Umbilical cord (tissue), 2 donors: ENCODE measurements at places on chromosomes 4 and X. TPM values are rescaled to one million over a fixed set of nuclear protein-coding genes. Genes with fewer than 3 reads are reported as not detected.

DNA sequence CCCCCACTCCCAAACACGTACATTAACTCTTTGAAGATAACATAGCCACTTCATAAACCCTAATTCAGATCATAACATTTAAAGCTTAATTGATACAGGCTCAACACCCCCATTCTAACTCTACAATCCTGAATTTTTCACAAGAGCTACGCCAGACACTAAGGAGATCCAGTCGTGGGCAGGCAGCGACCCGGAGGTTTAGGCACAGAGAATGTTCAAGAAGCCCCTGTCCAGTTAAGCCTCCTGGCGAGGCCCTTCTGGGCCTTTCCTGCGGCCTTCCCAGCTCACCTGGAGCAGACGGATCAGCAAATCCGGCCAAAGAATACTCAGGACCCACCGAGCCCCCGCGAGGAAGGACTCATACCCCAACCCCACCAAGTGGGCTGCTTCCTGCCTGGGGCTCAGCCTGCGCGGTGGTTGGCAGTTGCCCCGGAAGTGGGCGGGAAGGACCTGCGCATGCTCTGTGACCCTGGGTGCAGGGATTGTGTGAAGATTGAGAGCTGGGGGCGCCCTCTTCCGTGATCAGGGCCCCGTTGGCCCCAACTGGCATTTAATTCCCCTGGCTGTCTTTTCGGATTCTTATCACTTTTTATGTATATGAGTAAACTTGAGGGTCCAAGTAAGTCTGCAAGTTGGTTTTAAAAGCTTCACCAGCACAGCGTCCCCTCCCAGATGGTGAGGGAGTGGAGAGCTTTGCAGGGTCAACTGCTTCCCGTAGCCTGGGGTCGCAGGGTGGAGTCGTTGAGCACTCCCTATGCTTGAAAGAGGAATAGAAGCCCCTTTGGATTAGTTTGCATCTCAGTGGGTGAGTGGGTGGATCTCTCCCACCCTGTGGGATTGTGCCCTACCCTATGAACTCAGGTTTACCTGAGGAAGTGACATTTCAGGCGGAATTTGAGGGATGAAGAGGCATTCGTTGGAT, at the start of gene TRIM61:
Gene TRIM61, minus strand, starts transcription at position 415 of the 922 bp plus-strand sequence. CDS start 7,655 bp downstream, outside the sequence.
- DNase-seq = peak; percentile 88

GRCh38 chr4:154123897-154124296, 335.0 kb upstream of the SFRP2 start:
- DNase-seq = no peak

GRCh38 chr4:87375719-87376291, 15.2 kb downstream of the HSD17B11 start:
- peak; percentile 83 for DNase-seq

DNA sequence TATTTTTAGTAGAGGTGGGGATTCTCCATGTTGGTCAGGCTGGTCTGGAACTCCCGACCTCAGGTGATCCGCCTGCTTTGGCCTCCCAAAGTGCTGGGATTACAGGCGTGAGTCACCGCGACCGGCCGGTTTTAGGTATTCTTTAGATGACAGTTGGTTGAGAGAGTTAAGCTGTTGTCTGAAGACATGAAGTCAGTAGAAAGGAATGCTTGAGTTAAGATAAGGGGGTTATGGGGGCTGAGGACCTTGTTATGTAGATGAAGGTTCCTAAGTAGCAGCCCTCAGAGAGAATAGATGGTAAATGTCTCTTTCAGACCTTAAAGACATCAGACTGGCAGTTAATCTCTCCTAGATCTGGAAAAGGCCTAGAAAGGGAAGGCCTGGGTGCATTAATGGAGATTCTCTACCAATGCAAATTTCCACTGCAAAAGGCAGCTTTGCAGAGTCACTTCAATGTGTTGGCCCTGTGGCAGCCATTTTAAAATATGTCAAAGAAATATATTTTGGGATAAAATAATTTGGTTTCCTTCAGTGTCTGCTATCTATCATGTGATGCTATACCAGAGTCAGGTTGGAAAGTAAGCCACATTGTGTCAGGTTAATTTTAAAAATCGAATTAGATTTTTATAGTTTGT, 6.4 kb upstream of the ZNF674 start:
- DNase-seq = peak; percentile 60

- DNase-seq = peak; percentile 44
These were observed 612.2 kb downstream of the IQCM start for GRCh38 chr4:149203256-149204001.

GRCh38 chrX:113726009-113726408, 857.9 kb upstream of the HTR2C start:
- no peak for DNase-seq

DNA sequence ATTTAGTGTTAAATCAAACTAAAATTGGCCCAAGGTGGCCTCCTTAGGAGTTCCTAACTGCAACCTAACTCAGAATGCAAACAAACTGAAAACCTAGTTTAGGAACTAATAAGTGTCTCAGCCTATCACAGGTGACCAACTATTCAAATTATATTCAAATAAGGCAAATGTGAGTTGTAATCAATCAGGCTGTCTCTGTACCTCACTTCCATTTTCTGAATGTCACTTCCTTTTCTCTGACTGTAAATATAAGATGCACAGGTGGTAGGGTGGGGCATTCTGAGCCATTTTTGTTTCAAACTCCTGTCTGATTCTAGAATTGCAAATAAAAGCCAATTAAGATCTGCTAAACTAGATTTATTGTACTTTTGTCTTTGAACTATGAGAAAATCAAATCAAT, 401.5 kb downstream of the PPP3CA start:
- no peak for DNase-seq

- DNase-seq = no peak
These were observed 1.9 kb downstream of the NEUROG2 start for GRCh38 chr4:112513971-112514646.

- no peak for DNase-seq
These were observed 88.6 kb upstream of the TMEM164 start for GRCh38 chrX:109914114-109914849.

DNA sequence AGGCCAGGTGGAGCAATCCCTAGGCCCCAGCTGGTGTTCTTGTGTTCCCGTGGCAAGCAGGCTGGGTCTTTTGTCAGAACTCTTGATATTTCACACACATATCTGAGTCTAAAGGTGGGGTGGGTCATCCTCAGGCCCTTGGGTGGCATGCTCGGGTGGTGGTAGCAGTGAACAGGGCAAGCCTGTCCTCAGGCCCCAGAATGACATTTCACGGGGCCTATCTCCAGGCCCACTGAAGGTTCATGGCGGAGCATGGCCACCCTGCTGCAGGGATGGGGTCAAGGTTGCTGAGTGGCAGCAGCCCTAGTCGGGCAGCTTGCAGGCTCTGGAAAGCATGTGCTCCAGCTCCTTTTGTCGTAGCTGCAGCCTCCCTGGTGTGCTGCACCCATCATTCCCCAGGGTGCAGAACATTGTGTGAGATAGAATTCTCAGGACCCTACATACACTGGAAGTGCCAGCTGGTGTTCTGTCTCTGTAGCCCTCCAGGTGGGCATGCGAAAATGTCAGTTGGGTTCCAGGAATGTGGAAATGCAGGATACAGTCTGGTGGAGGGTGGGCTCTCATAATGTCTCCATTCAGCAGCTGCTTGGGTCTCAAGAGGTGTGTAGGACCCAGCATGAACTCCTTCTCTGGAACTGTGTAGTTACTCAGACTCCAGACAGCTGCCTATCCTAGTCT, 1571.8 kb downstream of the STIM2 start:
- DNase-seq = no peak

DNA sequence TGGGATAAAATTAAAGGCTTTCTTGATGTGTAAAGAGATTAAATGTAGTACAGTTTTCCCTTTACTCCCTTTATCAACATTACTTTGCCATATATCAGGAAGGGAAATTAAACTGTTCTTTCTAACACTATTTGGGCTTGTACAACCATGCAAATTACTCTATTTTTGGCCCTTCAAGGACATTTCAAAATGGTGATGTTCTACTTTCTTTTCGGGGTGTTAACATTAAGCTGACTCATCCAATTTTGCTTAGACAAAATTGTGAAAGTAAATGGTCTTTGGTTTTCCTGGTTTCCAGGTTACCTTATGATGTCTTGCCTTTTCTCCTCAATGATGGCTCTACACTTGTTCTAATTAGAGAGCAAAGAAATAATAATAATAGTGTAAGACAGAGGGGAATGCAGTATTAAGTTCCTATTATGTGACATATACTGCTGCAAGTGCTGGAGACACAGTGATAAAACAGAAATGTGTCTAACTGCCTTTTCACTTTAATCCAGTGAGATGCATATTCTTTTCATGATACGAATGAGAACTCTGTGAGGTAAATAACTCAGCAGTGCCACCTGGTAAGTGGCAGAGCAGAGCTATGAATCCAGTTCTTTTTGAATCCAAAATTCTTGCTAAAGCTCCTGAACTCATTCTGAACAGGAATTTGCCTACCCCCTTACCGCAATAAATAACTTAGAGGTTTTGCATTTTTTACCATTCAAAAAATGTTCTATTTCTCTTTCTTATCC, 35.7 kb upstream of the PDE5A start:
- DNase-seq = no peak

GRCh38 chr4:118757761-118758251, 72.6 kb downstream of the METTL14 start:
- peak; percentile 84 for DNase-seq

DNA sequence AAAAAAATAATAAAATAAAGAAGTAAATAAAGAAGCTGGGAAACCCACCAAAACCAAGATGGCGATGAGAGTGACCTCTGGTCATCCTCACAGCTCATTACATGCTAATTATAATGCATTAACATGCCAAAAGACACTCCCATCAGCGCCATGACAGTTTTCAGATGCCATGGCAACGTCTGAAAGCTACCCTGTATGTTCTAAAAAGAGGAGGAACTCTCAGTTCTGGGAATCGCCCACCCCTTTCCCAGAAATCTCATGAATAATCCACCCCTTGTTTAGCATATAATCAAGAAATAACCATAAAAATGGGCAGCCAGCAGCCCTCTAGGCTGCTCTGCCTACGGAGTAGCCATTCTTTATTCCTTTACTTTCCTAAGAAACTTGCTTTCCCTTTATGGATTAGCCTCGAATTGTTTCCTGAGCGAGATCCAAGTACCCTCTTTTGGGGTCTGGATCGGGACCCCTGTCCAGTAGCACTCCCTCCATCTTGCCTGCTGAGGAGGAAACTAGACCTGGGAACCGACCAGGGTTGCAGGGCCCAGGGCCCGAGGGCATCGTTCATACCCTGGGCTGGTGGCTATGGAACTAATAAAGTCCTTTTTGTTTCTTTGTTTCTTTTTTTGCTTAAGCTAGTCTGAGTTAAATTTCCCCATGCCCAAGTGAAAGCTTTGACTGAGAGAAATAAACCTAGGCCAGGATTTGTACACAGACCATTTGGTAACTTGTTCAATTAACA, 30.9 kb downstream of the HTT-AS start:
- no peak for DNase-seq

- peak; percentile 2 for DNase-seq
These were observed 24.0 kb downstream of the TAB3 start for GRCh38 chrX:30865015-30865414.

DNA sequence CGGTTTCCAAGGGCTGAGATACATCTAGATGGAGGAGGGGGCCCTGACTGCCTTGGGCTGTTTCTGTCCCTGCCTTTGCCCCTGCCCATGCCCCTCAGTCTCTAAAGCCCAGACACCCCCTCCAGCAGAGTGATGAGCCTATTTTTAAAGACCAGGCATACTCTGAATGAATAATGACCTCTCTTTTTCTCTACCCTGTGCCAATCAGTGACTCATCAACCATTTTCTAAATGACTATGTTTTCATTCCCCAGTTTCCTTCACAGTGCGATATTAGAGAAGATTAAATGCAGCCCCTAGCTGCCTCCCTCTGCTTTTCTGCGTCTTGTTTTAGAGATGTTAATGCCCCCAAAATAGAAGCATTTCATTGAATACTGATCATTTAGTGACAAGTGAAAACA, 15.5 kb upstream of the NHS start:
- no peak for DNase-seq

GRCh38 chrX:41671082-41671481, 17.7 kb upstream of the GPR34 start:
- no peak for DNase-seq

DNA sequence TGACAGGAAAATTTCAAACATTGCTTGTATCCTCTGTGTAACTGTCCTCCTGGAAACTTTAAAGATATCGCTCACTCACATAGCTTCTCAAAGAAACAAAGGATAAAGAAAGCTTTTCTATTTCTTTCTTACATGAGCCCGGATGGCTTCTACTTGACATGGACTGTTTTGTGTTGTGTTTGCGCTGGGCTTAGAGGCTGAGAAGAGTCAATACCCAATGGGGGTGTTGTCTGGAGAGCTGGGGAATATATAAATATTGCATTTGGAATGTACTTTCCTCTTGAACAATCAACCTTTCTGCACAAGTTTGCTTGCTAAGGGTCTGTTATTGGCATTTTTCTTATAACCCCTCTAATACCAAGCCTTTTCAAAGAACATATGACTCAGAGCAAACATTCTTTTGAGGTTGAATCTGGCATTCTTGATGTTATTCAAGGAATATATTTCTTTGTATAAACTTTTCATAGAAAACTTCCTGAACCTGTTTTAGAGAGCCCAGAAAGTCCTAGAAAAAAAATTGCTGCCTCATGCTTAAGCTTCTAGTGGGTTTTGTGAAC, 331.9 kb downstream of the PACRGL start:
- DNase-seq = peak; percentile 21

- DNase-seq = no peak
These were observed 53.1 kb downstream of the RAB28 start for GRCh38 chr4:13430834-13431568.

DNA sequence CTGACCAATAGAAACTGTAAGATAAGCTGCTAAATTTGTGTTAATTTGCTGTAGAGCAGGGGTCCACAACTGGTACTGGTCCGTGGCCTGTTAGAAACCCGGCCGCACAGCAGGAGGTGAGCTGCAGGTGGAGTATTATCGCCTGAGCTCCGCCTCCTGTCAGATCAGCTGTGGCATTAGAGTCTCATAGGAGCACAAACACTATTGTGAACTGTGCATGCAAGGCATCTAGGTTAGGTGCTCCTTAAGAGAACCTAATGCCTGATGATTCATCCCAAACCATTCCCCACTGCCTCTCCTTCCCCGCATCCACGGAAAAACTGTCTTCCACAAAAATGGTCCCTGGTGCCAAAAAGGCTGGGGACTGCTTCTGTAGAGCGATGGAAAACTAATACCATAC, 19.7 kb downstream of the FBXW7 start:
- no peak for DNase-seq

DNA sequence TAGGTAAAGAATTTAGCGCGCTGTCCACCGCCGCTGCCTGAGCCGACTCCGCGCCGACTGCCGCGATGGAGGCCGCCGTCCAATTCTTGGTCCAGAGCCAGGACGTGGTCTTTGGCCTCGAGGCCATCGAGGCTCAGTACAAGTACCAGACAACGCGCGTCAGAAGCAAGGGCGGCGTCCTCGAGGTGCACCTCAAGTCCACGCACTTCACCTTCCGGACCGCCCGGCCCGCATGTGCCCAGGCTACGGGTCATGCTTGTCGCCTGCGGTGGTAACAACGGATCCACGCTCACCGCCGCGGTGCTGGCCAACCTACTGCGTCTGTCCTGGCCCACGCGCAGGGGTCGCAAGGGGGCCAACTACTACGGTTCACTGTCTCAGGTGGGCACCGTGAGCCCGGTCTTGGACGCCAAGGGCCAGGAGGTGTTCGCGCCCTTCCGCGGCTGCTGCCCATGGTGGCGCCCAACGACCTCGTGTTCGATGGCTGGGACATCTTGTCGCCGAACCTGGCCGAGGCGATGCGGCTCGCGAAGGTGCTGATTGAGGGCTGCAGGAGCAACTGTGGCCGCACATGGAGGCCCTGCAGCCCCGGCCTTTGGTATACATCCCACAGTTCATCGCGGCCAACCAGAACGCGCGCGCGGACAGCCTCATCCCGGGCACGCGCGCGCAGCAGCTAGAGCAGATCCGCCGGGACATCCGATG, 128.0 kb downstream of the ANAPC4 start:
- DNase-seq = no peak

Gene TET2
- total RNA-seq = 33.2 TPM

Gene N4BP2
- 20.9 TPM for total RNA-seq

Gene RASL11B
- 13.0 TPM for total RNA-seq

Gene FAM9C
- 3.9 TPM for total RNA-seq

Gene SPARCL1
- total RNA-seq = 113 TPM

Gene USP17L29
- not detected for total RNA-seq
